OCI-M1 (cell line): ENCODE measurements at places on chromosomes 12 and 14.

DNA sequence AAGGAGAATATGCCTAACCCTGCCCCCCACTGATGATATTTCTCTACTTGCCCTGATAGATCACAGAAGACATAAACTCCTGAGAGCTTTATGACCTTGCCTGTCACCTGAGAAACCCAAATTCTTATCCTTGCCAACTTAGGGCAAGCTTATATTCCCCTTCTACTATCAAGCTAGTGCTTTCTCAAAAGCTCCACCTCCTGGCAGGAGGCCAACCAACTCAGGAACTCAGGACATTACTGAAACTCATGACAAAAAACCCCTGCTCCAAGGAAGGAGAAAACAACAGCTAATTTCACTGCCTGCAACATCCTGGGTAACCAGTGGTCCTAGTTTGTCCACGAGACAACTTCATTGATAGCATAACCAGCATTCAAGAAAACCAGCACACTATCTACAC lies 60.9 kb upstream of the FSCB start:
- peak; percentile 1 for DNase-seq

GRCh38 chr12:20368114-20368650 lies at the start of gene PDE3A:
Gene PDE3A (plus strand): TSS chr12:20368537. CDS start chr12:20369285, 748 bp downstream.
- peak; percentile 90 for DNase-seq

- no peak for DNase-seq
Measured at GRCh38 chr12:109036975-109037374, 15.4 kb upstream of the USP30 start.

DNA sequence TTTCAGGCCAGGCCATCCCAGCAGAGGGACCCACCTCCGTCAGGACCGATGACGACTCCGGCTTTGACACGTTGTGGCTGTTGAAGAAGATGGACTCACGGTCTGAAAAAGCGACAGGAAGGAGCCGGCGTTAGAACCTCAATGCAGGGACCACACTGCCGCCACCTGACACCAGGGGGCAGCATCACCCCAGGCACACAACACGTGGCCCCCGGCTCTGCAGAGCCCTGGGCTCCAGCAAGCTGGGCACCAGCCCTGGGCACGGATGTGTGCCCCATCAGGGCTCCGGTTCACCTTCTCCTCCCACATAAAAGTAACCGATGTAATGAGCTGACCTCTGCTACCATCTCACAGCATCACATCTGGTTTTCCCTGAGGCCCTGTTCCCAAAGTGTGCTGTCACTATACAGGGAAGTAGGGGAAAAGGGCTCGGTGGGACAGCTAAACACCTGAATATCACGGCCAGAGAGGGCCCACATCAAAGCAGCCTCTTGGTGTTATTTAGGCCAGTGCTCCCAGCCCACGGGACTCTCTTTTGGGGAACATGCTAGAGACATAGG lies 29.0 kb downstream of the CHGA start:
- DNase-seq = peak; percentile 54

GRCh38 chr12:54154681-54155186 lies 34.1 kb downstream of the SMUG1 start:
- DNase-seq = no peak

GRCh38 chr12:62116986-62117385 lies 143.2 kb upstream of the USP15 start:
- no peak for DNase-seq

- no peak for DNase-seq
Measured at GRCh38 chr14:30484976-30485375, 74.0 kb upstream of the G2E3 start.

GRCh38 chr12:84919271-84919670 lies 6.7 kb upstream of the SLC6A15 start:
- no peak for DNase-seq

DNA sequence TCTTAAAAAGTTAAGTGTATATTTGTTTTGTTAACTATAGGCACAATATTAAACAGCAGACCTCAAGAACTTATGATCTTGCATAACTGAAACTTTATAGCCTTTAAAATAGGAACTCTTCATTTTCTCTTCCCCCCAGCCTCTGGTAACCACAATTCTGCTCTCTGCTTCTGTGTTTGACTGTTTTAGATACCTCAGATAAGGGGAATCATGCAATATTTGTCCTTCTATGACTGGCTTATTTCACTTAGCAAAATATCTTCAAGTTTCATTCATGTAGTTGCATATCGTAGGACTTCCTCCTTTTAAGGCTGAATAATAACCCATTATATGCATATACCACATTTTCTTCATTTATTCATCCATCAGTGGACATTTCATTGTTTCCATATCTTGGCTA lies 131.3 kb downstream of the PTPRO start:
- DNase-seq = peak; percentile 85

DNA sequence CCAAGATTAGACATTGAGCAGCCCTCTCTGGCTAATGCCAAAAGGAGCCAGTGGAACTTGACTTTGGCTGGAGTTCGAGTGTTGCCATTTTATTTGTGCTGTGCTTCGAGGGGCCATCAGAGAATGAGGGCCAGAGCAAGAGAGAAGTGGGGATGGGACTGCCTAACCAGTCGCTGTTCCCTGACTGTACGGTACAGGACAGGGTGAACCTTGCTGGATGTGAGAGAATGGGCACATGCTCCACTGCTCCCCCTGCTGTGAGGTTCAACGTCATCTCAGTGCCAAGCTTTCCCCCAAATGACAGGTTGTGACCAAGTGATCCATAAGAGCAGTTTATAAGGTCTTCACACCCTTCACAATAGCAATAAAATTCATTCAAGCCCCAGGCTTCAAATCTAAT lies 55.1 kb upstream of the BCL11B start:
- DNase-seq = no peak

GRCh38 chr14:99579903-99580571 lies 24.0 kb downstream of the CCDC85C start:
- no peak for DNase-seq

GRCh38 chr14:103517721-103518421 lies 4.8 kb downstream of the CKB start:
- no peak for DNase-seq

GRCh38 chr14:23604675-23605170 lies 26.1 kb upstream of the JPH4 start:
- no peak for DNase-seq

- no peak for DNase-seq
Measured at GRCh38 chr14:85811340-85811739, 281.4 kb downstream of the FLRT2 start.

- DNase-seq = no peak
Measured at GRCh38 chr12:3332188-3332587, 158.8 kb upstream of the PRMT8 start.

GRCh38 chr14:97213720-97214119 lies 416.5 kb downstream of the VRK1 start:
- DNase-seq = no peak

GRCh38 chr12:115297445-115297844 lies 613.5 kb upstream of the TBX3 start:
- DNase-seq = no peak

DNA sequence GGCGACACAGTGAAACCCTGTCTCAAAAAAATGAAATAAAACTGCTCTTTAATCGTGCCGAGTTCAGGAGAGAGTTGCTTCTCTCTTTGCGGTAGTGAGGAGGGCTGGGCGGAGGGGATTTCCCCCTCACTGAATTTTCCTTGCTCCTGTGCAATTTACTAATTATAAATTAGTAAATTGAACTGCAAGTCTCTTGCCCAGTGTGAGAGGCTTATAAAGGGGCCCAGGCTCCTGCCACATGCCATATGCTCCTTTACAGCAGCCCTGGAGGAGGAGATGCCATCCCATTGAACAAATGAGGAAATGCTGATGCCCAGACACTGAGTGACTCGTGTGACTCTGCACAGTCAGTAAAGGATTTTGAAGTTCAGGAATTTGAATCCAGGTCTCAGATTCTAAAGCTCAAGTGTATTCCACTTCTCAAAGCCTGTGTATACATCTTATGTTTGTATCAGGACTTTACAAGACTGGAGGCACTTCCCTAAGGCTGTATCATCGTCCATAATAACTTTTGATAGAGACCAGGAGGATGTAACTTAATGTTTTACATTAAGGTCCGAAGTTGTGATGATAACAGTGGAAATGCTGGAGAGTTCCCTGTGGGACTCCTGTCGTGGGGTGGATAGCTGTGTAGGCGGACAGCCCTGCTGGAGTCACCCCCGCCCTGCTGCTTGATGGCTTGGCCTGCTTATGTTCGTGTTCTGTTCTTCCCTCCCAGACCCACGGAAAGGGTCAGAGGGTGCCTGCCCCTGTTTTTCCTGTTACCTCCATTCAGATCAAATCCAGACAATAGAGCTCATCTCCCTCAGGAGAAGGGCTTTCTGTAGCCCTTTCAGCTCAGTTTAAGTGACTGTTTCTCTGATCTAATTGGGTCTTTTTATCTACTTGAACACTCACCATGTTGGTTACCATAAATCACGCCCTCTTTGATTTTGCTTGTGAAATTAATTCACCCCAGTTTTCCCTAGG lies 13.9 kb downstream of the PELI2 start:
- no peak for DNase-seq

DNA sequence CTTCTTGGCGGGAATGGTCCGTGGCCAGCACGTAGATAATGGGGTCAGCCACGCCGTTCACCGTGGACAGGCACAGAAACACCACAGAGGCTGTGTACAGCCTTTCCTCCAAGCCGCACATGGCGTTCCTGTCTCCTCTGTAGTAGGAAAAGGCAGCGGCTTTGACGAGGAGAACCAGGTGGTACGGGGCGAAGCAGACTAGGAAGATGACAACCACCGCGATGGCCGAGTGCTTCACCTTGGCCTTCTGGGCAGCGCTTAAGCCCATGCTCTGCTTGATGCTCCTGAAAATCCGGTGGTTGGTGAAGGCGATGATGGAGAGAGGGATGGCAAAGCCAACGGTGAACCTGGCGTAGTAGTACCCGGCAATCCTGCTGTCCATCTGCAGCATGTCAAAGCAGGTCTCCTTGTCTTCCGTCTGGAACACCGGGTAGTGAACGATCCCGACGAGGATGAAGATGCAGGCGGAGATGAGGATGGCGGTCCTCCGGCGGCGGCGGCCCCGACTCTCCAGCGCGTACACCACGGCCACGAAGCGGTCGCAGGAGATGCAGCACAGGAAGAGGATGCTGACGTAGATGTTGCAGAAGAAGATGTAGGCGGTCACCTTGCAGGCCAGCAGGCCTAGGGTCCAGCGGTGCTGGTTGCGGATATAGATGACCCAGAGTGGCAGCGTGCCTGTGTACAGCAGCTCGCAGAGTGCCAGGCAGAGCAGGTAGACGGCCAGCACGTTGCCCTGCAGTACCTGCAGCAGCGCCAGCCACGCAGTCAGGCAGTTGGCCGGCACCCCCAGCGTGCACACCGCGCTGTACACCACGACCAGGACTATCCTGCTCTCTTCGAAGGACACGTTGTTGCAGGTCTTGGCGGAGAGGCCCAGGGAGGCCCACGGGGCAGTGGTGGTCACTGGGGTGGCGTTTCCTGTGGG lies 13.8 kb downstream of the GPR132 start:
- no peak for DNase-seq

DNA sequence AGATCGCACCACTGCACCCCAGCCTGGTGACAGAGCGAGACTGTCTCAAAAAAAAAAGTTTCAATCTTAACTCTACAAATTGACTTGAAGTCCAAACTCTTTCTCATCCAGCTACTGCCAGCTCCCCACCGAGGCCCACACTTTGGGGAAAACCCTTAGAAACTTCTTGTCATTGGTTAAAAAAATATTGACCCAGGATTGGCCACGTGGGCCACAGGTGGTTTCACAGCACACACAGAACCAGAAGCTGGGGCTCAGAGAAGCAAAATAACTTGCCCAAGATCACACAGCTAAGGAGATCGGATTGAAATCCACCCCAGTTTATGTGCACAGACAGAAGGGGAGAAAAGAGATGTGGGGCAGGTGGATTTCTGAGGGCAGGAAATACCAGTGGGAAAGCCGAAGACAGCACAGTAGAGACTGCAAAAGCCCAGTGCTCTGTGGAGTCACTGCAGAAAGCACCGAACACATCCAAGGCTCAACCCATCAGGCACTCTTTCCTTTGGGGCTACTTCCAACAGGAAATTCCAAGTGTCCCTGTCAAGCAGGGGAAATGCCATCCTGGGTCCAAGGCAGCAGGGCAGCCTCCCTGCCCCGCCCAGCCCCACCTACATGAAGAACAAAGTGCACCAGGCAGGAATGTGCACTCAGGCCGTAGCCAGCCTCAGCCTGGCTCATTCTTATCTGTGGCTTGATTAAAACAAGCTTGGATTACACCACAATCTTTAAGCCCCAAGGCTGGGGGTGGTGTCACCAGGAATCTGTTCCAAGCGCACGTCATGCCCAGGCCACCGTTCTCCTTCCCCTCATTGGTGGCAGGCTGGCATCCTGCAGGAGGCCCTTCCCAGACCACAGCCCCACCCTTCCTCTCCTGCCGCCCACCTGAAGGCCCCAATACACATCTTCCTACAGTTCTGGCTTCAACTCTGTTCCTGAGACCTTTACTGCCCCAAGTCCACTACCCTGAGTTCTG lies 72.5 kb downstream of the ITPK1 start:
- peak; percentile 53 for DNase-seq

GRCh38 chr14:54785778-54786770 lies 116.6 kb downstream of the GCH1 start:
- no peak for DNase-seq

- no peak for DNase-seq
Measured at GRCh38 chr14:66015071-66015780, 470.9 kb upstream of the CCDC196 start.

DNA sequence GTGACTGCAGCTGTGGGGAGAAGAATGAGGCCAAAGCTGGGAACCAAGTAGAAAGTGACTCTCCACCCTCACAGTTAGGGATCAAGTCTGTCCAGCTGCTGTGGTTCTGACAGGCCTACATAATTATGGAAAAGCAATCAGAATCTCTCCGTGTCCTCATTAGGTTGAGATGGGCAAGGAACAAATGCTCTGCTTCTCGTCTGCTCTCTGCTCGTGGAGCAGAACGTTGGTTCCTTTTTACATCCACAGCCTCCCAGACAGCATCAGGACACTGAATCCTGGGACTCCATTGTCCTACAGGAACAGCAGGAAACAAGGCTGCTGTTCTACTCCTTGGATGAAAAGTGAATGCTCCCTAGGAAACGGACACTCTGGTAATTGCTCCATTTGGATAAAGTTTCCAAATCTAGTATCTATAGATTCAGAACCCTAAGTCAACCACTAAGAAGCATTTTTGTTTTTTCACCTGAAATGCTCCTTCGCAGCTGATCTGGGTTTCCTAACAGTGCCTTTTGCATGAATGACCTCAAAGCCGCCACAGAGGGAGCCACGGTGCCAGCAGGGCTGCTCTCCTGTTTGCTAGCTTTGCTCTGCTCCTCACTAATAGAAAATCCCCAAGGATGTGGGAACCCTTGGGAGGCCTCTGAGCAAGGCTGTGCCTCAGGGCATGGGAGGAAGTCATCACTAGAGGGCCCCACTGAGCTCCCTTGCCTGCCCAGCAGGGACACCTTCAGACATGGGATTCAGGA lies 102.0 kb downstream of the EGLN3 start:
- peak; percentile 50 for DNase-seq

GRCh38 chr14:68598621-68599447 lies 194.0 kb downstream of the ZFP36L1 start:
- DNase-seq = no peak

DNA sequence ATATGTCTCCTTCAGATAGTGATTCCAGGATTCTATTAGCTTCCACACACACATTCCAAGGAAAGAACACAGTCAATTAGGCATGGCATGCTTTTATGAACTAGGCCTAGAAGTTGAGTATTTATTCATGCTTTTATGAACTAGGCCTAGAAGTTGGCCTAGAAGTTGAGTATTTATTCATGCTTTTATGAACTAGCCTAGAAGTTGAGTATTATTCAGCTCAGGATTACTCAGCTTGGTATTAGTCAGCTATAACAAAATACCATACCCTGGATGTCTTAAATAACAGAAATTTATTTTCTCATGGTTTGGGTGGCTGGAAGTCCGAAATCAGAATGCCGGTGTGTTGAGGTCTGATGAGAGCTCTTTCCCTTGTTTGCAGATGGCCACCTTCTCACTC lies 442.7 kb upstream of the FLRT2 start:
- no peak for DNase-seq
